ENCODE measurements at places on chromosomes 5 and 9. TPM values are rescaled to one million over a fixed set of nuclear protein-coding genes. Genes with fewer than 3 reads are reported as not detected.

GRCh38 chr9:101271102-101271501 is 113.7 kb downstream of the BAAT start:
- no peak for DNase-seq

DNA sequence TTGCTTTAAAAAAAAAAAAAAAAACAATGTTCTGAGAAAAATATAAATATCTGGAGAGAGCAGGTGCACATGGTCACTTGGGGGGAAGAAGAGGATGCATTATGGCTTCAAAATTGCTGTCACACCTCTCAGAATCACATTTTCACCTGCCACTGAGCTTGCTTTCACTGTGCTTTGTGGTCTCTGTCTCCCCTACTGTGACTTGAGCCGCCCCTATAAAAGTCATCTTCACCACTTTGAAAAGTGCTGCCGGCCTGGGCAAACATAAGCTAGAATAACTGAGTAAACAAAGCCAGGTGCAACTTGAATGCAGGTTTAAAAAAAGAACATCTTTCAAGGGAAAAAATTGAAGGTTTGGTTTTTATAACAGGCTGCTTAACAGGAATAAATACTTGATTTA is 368.1 kb upstream of the GRIA1 start:
- DNase-seq, result no peak

GRCh38 chr9:93809204-93809940 is 145.8 kb downstream of the BARX1 start:
- DNase-seq, result peak; percentile 56

DNA sequence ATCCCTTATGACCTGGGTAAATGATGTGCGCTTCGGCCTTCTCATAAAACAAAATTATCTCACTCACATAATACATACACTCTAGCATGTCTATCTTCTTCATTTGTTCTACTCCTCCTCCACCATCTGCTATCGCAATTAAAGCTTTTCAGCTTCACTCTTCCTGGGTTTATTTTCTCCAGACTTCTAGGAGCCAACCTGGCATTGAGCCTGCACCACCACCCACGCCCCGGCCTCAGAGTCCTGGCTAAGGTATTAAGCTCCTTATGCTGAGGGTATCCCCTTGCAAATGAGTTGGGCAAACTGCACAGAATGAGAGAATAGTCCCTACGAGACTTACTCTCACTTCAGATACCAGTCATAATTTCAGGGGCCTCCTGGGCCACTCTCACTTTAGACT is 236.1 kb upstream of the CDH12 start:
- no peak for DNase-seq

The SLCO4C1 gene
- total RNA-seq, result 0.11 TPM

The PTGS1 gene
- total RNA-seq, result 3.1 TPM

The FGF1 gene
- 0.73 TPM for total RNA-seq

DNA sequence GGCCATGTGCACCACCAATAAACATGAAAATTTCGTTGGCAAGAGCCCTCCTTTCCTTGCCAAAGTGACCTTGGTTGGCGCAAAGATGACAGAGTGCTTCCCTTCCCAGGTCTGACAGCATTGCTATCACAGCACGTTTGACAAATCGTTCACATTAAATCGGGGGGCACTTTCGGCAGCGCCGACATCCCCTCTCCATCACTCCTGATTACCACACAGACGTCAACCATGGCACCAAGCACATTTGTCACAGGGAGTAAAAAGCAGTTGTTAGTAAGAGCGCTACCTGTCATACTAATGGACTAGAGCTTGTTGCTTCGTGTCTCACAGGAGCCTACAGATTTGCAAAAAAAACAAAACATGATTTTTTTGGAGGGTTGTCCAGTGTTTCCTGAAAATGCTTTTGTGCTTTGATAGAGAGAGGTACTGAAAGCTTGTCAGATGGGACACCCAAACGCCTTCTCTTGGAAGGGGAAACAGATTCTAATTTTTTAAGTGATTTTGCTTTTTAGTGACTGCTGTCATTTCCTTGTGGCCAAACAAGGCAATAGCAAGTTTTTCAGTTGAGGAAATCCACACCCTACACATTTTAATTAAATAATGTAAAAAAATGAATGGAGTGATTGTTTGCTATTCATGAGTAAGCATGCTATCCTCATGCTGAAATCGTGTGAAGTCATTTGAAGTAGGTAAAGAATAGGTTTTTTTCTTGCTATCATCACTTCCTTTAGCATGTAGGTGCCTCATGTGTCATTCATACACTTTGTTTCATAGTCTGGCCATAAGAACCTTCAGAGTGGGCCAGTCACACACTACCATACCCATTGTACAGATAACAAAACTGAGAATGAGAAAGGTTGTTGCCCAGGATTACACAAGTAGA is 682.8 kb upstream of the WWC1 start:
- no peak for DNase-seq

The CD74 gene
- not detected for total RNA-seq

DNA sequence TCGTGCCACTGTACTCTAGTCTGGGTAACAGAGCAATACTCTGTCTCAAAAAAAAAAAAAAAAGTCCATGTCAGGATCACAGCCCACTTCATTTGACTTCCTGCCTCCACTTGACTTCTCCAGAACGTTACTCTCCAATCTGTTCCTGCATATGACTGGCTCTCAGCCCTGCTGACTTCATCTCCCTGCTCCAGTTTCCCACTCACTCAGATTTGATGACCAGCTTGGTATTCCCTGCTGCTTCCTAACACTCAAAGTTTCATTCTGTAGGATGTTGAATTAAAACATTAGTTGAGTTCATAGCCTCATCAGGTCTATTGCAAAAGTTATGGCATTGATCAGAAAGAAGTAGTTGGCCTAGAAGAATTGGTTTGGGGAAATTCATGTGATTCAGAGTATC is 52.3 kb downstream of the UGCG start:
- no peak for DNase-seq

- no peak for DNase-seq
Measured at GRCh38 chr9:14633148-14633547, 60.1 kb downstream of the ZDHHC21 start.

DNA sequence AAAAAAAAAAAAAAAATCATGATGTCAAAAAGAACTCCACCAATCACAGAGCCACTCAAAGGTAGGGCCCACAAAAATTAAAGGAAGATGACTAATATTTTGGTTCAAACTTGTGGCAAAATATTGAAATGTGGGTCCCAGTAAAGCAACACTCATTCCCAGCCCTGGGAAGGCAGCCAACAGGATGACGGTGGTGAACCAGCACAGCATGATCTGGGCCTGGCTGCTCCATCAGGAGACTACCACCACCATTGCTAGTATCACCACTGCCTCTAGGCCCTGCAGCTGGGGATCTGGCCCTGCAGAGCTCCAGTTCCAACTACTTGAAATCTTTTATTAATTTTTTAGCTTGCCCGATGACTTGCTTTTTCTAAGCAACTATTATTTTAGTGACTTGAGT is 206.8 kb upstream of the ITGA1 start:
- no peak for DNase-seq

The PHF24 gene
- total RNA-seq, result not detected

GRCh38 chr9:133130685-133131244 is 9.7 kb upstream of the RALGDS start:
- no peak for DNase-seq

GRCh38 chr9:29319736-29320513 is 1746.6 kb upstream of the C9orf72 start:
- no peak for DNase-seq

GRCh38 chr5:39674209-39675082 is 249.7 kb upstream of the DAB2 start:
- DNase-seq, result no peak

The LCN10 gene
- total RNA-seq, result not detected

DNA sequence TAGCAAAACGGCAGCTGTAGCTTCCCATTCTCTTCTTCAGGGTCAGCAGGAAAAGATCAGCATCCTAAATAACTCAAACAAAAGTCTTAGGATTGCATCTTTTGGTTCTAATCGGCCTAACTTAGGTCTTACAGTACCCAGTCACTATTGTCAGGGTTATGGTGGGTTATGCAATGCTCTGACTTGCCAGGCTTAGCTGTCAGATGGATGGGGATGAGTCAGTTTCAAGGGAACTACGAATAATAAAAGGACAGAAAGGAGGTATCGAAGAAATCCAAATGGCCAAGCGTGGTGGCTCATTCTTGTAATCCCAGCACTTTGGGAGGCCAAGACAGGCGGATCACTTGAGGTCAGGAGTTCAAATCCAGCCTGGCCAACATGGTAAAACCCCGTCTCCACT is 46.5 kb downstream of the PPP1R2B start:
- no peak for DNase-seq

The PTRH1 gene
- 10.6 TPM for total RNA-seq

The PCDHGA4 gene
- 0.27 TPM for total RNA-seq

- DNase-seq, result no peak
Measured at GRCh38 chr5:98573834-98574320, 199.6 kb upstream of the RGMB start.

The MARCOL gene
- not detected for total RNA-seq

DNA sequence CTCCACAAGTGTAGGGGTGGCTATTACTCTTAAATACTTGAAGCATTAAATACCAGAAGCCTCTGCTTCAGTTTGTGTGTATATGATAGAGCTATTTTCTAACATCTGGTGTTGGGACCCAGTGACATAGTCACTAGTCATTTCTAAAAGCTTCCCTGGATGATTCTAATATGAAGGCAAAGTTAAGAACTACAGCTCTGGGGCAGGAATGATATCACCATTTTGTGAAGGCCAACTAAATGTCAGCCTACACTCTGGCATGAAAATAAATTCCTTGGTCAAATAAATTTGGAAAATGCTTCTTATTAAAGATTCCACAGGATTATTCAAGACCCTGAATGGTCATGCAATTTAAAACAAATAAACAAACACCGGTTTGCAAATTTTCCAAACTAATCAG is 197.7 kb downstream of the PLK2 start:
- no peak for DNase-seq

DNA sequence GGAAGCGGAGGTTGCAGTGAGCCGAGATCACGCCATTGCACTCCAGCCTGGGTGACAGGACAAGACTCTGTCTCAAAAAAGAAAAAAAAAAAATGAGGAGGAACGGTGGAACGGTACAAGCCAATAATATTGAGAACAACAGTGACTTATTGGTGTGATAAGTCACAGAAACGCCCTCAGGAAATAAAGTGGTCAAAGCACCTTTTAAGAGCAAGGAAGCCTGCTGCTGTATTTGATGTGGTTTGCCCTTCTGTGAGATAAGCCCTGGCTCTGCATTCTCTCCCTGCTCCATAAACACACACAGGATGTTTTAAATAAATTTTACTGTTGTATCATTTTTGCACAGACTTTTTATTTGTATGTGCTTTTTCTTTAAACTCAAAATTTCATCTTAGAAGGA is 269.9 kb upstream of the MSX2 start:
- DNase-seq, result no peak

The NTRK2 gene
- total RNA-seq, result 30.9 TPM

- DNase-seq, result no peak
Measured at GRCh38 chr5:31855134-31856040, 216.5 kb downstream of the PDZD2 start.

DNA sequence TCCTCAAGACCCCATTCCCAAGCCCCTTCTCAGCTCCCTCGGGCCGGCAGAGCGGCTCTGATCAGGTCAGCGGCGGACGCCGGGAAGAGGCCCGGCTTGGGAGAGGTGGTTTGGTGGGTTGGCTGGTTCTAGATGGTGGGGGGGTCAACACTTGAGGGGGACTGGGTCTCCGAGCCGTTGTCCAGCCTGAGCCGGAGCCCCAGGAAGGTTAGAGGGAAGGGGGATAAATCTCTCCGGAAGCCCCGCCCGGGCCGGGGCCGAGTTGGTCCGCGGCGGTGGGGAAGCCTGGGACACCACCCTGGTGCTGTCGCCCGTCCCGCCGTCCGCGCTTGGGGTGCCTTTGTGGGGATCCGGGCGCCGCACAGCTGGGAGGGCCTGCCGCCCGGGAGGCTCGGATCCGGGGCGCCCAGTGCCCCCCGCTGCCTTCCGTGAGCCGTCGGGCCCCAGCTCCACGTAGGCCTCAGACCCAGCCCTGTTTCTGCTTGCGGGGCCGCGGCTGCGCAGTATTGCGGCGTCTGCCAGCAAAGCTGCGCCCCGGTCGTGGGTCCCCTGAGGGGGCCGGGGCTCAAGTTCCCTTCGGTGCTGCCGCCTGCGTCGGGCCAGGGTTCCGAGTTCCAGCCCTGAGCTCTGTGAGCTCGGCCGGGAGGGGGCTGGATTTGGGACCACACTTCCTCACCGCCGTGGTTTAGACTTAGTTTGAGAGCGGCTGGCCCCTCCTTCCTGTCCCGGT is 542 bp upstream of the TRIM52 start:
- DNase-seq, result peak; percentile 91

DNA sequence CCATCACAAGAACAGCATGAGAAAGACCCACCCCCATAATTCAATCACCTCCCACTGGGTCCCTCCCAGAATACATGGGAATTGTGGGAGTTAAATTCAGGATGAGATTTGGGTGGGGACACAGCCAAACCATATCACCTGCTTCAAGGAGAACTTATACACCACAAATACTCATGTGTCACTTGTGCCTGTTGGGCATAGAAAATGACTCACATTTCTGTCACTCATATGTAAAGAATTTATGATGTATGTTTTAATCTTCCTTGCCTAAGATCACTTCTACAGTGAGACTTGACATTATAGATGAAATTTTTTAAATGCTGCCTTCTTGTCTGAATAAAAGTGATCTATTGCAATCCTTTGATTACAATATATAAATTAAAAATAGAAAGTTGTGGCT is 23.0 kb upstream of the PRDM6 start:
- no peak for DNase-seq

DNA sequence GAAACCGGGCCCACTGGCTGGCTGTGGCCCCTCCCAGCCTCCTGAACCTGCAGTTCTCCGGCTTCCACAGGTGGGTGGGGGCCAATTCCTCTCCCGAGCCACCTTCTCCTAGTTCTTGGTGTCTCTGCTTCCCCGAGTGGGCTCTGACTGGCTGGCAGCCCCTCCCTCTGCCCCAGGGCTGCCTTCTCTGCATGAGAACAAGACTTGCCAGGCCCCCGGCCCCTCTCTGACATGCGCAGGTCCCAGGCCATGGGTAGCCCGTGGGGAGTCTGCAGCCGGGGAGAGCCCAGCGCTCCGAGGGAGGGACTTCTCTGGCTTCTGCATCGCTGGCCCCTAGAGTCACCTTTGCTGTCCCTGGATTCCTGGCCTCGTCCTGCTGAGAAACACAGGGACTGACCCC is 421.7 kb downstream of the IRX2 start:
- DNase-seq, result no peak

- DNase-seq, result no peak
Measured at GRCh38 chr5:132405646-132406045, 36.1 kb downstream of the SLC22A5 start.

The FAM78A gene
- 1.0 TPM for total RNA-seq

The DMRT3 gene
- not detected for total RNA-seq

The MCCC2 gene
- total RNA-seq, result 25.4 TPM

The PKD2L2 gene
- not detected for total RNA-seq

The PCDHGB7 gene
- total RNA-seq, result 6.2 TPM

The SH3RF2 gene
- 0.38 TPM for total RNA-seq
